ENCODE measurements at places on chromosomes 6 and 20.
A peak's percentile ranks its signal among the peaks of the same experiment; 100 is the strongest.

GRCh38 chr20:40883097-40883496 lies 145.5 kb upstream of the TOP1 start:
- no peak for DNase-seq

GRCh38 chr6:100404051-100404450 lies 60.7 kb downstream of the SIM1 start:
- no peak for DNase-seq

- no peak for DNase-seq
These were observed 204.6 kb downstream of the NKAIN2 start for GRCh38 chr6:124008000-124008987.

DNA sequence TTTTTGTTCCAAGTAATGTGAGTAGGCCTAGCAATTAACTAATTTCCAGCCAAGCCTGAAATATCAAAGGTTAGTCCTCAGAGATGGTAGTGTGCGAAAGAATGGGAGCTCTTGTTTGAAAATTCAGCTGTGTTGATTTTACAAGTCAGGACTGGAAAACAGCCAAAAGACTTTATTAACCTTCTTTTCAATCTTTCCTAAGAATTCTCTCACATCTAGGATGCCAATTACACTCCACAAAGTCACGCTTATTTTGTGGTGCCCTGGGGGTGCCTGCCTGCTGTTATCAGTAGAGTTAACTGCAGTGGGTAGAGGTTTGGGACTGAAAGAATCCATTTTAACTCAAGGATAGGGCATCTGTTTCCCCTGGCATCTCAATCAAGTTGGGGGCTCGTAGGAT lies 30.7 kb upstream of the MAP3K4 start:
- DNase-seq = no peak

DNA sequence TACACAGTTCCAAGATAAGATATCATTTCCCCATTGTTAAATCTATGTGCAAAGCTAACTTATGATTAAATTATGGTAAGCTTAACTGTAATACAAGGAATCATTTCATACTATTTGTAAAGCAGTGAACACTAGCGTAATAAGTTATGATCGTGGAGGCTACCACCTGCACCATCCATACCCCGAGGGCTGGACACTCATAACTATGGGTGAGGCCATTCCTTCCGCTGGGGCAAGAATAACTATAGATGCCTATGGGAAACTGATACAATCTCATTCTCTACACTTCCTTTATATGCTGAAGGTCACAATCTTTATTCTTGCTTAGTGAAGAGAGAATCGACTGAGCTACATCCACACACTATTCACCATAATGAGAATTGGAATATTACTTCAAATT lies 916.0 kb upstream of the FLRT3 start:
- no peak for DNase-seq

DNA sequence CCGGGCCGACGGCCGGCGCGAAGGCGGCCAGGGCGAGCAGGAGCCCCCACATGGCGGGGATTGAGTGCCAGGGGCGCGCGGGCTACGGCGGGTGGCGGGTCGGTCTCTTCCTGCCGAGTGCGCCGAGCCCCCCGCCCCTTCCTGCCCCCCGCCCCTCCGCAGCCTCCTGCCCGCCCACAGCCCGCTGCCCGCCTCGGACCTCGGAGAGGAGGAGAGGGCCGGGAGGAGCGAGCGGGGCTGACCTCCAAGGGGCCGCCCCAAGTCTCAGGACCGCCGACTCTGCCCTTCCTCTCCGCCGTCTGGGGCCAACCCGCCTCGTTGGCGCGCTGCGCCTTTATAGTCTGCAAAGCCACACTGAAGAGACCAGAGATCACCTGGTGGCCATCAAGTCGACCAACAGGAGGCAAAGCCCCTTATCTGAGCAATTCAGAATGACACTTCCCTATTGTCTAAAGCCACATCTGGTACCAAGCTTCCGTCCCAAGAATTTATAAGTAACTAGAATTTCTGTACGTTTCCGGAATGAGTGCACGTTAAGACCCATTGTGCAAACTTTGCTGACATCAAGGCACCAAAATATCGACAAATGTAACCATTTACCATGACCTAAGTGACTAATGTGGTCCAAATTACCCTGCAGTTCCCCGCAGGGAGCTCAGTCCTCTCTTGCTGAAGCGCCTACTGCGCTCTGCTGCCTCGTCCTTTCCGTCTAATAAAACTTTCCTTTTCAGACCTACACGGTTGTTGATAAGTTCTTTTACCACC lies at the start of gene CPXM1:
CPXM1 (minus strand) TSS at position 107 of the 765 bp plus-strand sequence; CDS start at position 52, 55 bp downstream.
- no peak for DNase-seq

DNA sequence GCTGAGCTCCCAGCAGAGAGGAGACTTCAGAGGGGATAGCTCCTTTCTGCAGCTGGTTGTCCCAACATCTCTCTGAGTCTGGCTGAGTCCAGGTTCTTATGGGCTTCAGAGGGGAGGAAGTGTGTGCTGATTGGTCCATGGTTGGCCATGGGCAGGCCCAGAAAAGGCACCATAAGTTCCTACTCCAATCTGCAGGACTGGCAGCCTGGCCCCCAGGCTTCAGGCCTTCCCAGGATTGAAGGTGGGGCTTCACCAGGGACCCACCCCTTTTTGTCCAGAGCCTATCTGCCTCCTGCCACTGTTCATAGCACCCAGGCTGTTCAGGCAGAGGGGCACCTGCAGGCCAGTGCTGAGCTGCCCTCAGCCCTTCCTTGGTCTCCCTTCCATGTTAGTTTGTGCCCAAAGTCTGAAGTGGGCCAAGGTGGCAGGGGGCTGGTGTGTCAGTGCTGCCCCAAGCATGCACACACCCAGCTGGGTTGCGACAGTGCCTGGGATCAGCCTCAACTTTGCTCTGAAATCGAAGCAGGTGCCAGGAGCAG lies 21.6 kb upstream of the TOP1 start:
- no peak for DNase-seq

DNA sequence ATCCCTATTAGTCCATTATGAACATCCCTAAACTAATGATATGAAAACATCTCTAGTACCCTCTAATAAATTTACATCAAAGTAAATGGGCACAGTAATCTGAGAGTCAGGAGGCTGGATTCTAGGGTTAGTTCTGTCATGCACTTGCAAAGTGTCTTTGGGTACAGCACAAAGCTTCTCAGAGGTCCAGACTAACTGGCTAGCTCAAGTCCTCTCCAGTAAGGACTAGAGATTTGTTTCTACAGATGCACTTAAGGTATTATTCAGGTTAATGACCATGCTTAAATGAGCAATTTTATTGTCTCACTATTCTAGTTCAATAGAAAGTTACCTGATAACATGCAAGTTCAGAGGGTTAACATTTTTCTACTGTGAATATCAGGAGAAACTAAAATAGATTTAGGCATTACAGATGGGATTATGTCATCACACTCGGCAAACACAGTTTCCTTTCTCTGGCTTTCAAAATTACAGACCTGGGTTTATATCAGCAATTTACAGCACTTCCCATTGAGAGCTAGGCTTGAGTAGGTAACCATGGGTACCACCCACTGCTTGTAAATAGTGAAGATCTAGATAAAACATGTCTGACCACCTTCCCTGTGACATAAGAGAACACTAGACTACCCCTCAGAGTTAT lies 402.9 kb upstream of the RUNX2 start:
- DNase-seq = no peak

DNA sequence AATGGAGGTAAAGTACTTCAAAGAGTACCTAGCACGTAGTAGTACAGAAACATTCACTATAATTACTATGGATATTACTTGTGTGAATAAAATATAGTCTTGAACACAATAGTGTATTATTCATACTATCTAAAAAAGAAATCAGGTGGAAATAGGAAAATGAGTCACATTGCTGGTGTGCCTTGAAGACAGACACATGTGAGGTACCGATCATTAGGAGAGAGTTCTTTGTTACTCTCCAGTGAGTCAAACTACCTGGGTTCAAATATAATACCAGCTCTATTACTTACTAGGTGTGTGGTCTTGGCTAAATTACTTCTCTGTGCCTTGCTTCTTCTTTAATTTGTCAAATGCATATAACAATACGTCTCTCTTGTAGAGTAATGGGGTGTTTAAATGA lies 50.8 kb upstream of the BEND6 start:
- no peak for DNase-seq

DNA sequence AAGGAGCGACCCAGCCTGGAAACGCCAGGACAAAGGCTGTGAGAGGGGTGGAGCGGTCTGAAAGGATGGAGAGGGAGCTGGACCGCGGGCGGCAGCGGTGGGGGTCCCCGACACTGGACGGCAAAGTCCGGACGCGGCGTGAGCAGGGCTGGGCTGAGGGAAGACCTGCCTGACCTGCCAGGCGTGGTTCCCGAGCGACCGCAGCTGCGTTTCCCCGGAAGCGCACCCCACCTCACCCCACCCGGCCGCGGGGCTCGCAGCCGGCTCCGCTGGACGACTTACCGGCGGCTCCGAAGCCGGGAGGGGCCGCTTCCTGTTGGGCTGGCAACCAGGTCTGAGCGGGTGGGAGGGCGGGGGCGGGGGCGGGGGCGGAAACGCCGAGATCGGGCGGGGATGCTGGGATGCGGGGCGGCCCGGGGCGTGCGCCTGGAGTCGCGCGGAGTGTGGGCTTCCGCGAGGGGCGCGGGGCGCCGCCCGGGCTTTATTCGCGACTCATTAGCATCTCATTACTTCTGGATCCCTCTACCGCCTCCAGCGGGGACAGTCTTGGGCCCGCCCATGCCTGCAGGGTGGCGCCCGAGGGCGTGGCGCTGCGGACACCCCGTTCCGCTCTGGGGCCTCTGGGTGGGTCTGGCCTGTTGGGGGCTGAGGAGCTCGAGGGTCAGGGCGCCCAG lies at the start of gene MICAL1:
MICAL1 (minus strand) TSS at position 336 of the 674 bp plus-strand sequence. CDS start 1,576 bp downstream, outside the sequence.
- peak; percentile 31 for DNase-seq

DNA sequence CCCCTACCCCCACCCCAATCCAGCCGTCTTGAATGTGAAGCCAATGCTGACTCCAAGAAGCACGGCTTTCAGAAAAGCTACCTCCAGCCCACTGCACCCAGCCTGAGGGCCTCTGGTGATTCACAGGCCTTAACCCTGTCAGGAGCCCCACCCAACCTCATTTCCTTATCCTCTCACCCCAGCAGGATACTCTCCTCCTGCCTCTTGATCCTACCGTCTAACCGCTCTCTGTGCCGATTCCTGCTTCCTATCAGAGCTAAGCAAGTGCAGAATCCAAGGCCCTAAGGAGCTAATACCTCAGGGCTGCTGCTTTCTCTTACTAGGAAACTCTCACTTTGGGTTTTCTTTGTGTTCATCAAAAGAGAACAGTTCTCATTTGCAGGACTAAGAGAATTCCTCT lies 47.2 kb downstream of the TRERF1 start:
- DNase-seq = no peak

DNA sequence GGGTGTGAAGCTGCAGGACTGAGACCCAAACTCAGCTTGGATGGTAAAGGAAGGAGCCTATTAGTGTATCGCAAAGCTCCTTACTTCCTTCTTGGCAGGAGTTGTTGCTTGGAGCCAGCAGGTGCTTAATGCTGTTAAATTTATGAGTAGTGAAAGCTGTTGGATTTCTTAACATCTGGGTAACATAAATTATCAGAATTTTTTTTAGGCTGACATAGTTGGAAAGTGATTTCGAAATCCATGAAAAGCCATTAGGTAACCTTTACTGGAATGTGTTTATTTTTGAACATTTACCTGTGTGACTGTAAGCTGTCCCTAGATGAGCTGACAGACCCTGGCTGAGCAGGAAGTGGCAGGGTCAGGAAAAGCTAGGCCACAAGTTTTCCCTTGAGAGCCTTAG lies 470.4 kb upstream of the SLC35B3 start:
- no peak for DNase-seq

GRCh38 chr20:1402149-1402548 lies 9.3 kb upstream of the FKBP1A start:
- no peak for DNase-seq

DNA sequence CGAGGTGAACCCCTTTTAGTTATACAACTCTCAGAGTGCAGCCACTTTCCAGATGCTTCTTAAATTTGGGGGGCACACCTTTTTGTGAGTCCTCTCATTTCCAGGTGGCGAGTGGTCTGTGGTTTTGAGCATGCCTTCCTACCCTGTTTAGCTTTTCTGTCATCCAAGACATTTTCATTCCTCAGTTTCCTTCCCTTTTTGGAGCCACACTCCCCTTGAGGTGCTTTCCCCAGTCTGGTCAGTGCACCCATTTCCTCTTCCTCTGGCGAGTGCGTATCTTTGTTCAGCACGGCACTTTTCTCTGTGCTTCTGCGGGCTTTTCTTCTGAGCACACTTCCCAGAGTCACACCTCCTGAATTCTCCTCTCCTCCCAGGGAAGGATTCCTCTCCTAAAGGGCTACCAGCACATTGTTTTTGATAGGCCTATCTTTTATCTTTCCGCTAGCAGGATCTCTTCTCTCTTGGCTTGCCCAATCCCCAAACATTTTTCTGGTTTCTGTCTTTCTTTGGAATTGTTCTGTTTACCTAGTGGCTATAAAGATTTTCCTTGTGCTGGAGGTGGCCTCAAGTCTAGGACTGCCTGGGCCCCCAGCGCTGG lies 1.4 kb downstream of the PHF20 start:
- no peak for DNase-seq

- DNase-seq = no peak
These were observed 7.8 kb downstream of the UBE3D start for GRCh38 chr6:83057705-83058321.

- no peak for DNase-seq
These were observed 21.6 kb upstream of the TMEM217 start for GRCh38 chr6:37279366-37280134.

DNA sequence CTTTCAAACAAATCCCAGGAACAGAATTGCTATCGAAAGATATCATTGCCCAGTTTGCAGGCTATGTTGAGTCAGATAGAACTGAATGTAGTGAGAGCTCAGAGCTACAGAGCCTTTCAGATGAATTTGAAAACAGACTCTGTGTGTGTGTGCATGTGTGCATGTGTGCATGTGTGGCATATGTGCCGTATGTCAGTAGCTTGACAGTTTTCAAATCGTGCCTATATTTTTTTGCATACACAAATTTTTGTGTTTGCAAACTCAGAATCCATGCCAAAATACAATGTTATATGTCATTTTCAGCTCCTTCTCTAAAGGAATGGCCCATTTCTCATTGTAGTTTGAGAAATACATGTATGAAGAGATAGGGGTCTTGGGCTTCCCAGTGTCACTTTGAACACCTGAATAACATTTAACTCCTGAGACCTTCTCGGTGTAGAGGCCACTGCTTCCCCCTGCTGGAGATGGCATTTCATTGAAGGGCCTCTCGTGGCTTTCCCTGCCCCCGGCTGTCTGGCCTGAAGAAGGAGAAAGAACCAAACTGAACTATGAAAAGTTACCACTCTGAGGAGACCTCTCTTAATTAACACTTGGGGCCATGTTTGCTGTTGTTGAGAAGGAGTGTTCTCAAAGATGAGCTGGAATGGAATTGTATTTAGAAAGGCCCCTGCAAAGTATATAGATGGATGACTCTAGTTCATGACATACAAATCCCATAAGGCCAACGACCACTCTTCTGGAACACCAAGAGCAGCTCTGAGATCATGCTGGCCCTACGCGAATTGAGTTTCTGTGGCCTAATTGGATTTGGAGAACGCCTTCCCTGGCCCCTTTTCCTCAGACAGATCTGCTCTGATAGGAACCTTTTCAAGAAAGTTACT lies 58.7 kb downstream of the VAPB start:
- no peak for DNase-seq

DNA sequence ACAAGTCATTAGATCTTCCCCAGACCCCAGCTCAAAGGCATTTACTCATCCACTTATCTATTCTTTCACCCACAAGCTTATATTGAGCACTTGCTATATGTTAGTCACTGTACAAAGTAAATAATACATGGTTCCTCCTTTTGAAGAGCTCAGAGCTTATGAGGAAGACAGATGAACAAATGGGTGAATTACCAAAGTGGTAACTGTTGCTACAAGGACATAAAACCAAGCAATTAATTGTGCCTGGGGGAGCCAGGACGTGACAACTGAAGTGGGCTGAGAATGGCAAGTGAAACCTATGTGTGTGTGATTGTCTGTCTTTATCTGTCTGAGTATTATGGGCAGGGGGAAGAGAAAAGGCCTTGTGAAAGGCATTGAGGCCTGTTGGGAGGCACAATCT lies 45.6 kb upstream of the AKIRIN2 start:
- no peak for DNase-seq
